NCI-H460 (cell line): ENCODE measurements at places on chromosomes 3 and 15.
A peak's percentile ranks its signal among the peaks of the same experiment; 100 is the strongest.

DNA sequence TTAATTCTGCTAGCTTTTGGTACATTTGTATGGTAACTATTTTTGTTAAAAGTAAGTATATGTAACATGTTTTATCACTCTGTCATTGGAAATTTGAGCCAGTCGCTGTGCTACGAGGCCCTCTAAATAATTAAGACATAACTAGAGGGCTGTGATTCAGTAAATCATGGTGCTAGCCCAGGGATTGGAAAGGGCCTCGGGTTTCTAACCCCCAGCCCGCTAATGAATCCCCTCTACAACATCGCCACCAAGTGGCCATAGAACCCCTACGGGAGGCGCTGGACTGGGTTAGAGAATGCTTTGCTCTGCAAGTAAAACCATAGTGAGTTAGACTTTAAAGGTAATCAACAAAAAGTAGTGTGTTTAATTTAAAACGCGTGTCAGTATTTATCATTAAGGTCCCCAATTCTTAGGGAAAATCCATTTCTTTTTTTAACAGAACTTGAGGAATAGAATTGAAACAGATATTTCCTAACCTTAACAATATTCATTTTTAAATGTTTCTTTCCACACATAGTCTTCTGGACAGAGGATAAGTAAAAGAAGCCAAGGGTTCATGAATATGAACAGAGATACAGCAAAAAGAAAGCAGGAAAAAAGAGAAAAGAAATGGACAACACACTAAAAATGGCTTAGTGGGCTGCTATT lies 744.7 kb downstream of the EPHA3 start:
- DNase-seq = peak; percentile 27

GRCh38 chr3:49984394-49984793 lies 44.4 kb downstream of the RBM6 start:
- DNase-seq = no peak

DNA sequence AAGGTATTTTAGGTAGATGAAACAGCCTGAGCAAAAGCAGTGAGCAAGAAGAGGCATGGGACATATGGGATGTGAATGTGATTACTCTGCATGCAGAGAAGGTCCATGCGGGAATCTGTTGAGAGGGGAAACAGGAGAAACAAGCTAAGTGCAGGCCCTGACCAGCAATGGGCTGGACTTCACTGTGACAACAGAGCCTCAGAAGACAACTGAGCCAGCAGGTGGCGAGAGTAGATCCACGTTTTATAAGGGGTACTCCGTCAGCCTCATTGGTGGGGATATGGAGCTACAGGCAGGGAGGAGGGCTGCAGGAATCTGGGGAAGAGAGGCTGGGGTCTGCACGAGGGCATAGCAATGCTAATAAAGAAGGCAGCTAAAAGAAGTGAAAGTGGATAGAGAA lies 405.9 kb upstream of the LMCD1 start:
- DNase-seq = no peak

GRCh38 chr3:151707216-151707615 lies 26.5 kb upstream of the AADACL2 start:
- DNase-seq = no peak
